Epithelial cell of umbilical artery (primary cell): ENCODE measurements at places on chromosomes 13 and 19. TPM values are rescaled to one million over a fixed set of nuclear protein-coding genes. Genes with fewer than 3 reads are reported as not detected.

LILRB1 gene
- total RNA-seq = not detected in 2 replicates

LILRA1 gene
- not detected in 2 replicates for total RNA-seq

ACER1 gene
- total RNA-seq = not detected in 2 replicates

MYPOP gene
- total RNA-seq = 1.1 and 1.6 TPM in 2 replicates

ATP8A2 gene
- total RNA-seq = under 0.01 and 0.15 TPM in 2 replicates

CAPN12 gene
- total RNA-seq = not detected in 2 replicates

OLFM2 gene
- 0.46 and 5.2 TPM in 2 replicates for total RNA-seq

DCT gene
- not detected in 2 replicates for total RNA-seq

AP1M2 gene
- not detected in 2 replicates for total RNA-seq

ATP7B gene
- 4.0 and 4.5 TPM in 2 replicates for total RNA-seq

TJP3 gene
- total RNA-seq = not detected in 2 replicates

GPC6 gene
- total RNA-seq = 0.32 and 1.5 TPM in 2 replicates

MADCAM1 gene
- total RNA-seq = not detected in 2 replicates

ZNF324B gene
- total RNA-seq = 6.8 and 9.4 TPM in 2 replicates

ZNF177 gene
- total RNA-seq = 0.97 and 1.7 TPM in 2 replicates

DKKL1 gene
- total RNA-seq = not detected in 2 replicates

MED26 gene
- 2.6 and 3.0 TPM in 2 replicates for total RNA-seq

RBM26 gene
- total RNA-seq = 15.9 and 26.7 TPM in 2 replicates

SLC10A2 gene
- not detected in 2 replicates for total RNA-seq

UTP14C gene
- total RNA-seq = 9.7 and 13.2 TPM in 2 replicates

ZFP28 gene
- total RNA-seq = 4.6 and 5.2 TPM in 2 replicates

GRIK5 gene
- total RNA-seq = 2.3 and 4.3 TPM in 2 replicates

NLRP4 gene
- not detected in 2 replicates for total RNA-seq

ZNF880 gene
- total RNA-seq = 12.3 and 17.5 TPM in 2 replicates

UBE2S gene
- 168 and 599 TPM in 2 replicates for total RNA-seq

LRFN3 gene
- total RNA-seq = 1.3 and 2.4 TPM in 2 replicates

MIA gene
- total RNA-seq = not detected in 2 replicates

IRS2 gene
- 0.32 and 0.76 TPM in 2 replicates for total RNA-seq

SLITRK6 gene
- not detected in 2 replicates for total RNA-seq

CC2D1A gene
- 4.1 and 4.2 TPM in 2 replicates for total RNA-seq

FXYD7 gene
- not detected in 2 replicates for total RNA-seq

CA11 gene
- total RNA-seq = 0.65 and 1.2 TPM in 2 replicates

ARHGAP45 gene
- 10.1 and 10.5 TPM in 2 replicates for total RNA-seq

POU4F1 gene
- total RNA-seq = 1.6 and 1.7 TPM in 2 replicates

FAM124A gene
- total RNA-seq = 1.6 and 3.6 TPM in 2 replicates
